NCI-H510A treated with DMSO at 0.1 percent for 48 hours (cell line): ENCODE measurements at places on chromosomes 16 and 17.
A peak's percentile ranks its signal among the peaks of the same experiment; 100 is the strongest.

DNA sequence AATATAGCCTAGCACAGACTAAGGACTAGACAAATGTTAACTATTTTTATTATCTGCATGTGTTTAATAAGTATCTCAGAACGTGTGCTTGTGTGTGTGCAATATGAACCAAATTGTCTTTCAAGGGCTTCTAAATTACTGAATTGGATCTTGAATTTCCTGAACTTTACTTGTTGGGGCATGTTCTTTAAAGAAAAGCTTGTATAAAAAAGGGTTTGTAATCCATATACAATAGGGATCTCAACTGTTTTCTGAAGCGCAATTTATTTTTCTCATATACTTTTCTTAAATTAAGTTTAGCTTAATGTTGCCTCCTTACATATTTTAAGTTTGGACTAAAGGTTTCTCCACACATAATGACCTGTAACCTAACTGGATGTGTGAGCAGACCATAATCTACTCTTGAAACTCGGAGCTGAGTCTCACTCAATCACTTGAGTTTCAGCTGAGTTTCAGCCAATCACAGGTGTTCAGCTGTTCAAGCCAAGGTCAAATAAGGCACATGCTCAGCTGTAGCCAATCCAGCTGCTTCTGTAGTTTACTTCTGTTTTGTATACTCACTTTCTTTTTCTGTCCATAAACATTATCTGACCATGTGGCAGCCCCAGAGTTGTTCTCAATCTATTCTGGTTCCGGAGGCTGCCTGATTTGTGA lies 72.3 kb downstream of the CDK5R1 start:
- no peak for DNase-seq

GRCh38 chr17:31702041-31702440 lies 157.0 kb downstream of the COPRS start:
- no peak for DNase-seq

DNA sequence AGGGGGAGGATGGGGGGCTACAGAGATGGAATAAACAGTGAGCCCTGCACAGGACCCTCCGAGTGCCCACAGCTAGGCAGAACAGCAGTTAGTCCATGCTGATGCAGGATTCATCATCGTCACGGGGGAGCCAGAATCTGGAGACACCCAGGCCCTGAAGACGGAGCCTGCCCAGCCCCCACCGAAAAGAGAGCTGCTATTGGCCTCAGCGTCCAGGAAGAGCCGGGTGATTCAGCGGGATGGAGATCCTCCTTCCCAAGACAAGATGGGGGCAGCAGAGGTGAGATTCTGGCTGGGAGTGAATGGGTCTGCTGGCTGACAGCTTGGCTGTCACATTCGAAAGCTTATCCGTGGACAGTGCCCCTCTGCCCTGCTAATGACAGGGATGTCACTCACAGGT lies 133.6 kb upstream of the CRHR1 start:
- DNase-seq: no peak

- no peak for DNase-seq
Measured at GRCh38 chr17:55432358-55433028, 10.9 kb upstream of the MMD start.

GRCh38 chr16:17944345-17944744 lies 392.2 kb downstream of the NPIPA8 start:
- DNase-seq: no peak

DNA sequence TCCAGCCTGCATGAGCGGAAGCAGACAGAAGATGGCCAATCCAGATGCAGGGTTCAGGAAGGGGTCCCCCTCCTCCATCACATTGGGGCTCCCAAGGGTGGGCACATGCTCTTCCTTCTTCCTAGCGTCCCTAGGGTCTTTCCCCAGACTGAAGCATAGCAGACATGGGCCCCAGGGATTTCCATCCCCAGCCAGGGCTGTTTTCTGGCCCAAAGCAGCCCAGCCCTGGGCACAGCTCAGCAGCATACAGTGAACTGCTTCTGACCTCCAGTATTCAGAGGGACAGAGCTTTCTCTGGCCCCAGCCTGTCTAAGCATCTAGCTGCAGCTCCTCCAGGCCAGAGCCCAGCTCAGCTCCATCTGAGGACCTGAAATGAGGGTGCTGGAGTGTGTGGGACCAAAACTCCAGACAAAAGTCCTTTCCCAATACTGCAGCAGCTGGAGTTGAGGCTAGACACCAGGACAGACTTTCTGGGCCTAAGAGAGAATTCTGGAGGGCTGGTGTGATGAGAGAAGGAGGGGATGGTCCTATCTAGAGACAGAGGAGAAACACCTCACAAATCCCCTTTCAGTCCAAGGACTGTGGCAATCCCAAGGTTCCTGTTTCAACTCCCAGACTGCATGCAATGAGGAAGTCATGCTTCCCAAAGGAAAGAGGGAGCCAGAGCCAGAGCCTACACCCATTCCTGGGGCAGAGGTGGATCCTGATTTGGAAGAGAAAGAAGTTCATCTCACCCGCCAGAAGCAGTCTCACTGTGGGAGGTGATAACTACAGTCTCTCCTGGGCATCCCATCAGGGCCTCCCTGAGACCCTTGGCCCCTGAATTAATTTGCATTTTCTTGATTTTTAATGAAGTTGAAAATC lies 4.5 kb upstream of the FOXN1 start:
- no peak for DNase-seq

GRCh38 chr16:1590366-1590765 lies 21.5 kb downstream of the IFT140 start:
- DNase-seq: no peak

DNA sequence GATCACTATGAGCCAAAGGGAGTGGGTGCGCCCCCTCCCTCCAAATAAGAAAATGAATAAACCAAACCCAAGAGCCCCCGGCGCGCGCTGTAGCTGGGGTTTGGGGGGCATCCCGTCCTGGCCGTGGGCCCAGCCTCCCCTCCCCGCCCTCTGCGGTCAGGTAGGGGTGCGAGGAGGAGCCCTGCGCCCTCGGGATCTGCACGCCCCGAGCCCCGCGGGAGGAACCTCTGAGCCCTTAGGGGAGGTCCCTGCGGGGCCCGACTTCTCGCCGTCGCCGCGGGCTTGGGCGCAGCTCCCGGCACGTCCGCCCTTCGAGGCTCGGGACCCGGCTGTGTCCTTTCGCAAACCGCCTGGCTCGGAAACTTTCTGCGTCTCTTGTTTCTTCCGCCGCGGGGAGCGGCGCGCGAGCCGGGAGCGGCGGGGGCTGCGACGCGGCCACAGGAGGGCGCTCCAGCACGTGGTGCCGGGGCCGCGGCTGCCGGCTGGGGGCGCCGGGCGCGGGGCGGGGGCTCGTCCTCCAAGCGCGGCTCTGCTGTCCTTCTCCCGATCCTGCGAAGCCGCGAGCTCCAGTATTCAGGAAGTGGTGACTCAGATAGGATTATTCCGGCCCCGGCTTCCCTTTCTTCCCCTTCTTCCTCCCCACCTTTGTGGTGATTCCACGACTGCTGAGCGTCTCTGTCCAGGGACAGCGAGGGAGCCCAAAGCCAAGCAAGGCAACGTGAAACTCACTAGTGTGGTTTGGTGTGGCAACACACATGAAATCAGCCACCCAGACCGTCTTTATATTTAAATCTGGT lies 1.6 kb downstream of the PITPNC1 start:
- peak; percentile 65 for DNase-seq

- no peak for DNase-seq
Measured at GRCh38 chr16:51144203-51144602, 6.9 kb downstream of the SALL1 start.

- no peak for DNase-seq
Measured at GRCh38 chr16:51224317-51224716, 73.2 kb upstream of the SALL1 start.

DNA sequence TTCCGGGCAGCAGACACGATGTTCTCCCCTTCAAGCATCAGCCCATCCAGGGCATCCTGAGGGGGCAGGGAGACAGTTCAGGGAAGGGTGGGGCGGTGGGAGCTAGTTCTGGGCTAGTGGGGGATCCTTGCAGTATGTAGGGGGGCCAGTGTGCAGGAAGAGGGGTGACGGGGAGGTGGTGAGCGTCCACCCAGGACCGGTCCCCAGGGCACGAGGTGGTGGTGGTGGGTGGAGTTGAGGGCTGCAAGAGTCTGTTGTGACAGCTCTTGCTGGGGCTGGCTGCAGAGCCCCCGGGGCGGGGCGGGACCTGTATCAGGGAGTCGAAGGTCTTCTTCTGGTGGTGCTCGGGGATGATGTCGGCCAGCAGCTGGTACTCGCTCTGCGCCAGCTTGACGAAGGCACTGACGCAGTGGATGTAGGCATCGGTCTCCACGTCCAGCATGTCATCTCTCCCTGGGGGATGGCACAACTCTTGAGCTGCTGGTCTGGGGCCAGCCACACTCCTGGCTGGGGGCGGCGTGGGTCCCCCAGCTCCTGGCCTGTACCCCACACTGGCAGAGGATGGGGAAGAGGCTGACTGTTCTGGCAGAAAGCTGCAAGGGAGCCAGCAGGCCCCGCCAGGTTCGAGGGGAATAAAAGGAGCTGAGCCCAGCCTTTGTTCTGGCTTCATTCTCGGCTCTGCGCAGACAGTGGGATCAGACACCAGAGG lies 10.0 kb downstream of the ZACN start:
- DNase-seq: no peak

GRCh38 chr16:7236824-7237410 lies 95.7 kb upstream of the RBFOX1 start:
- no peak for DNase-seq

- no peak for DNase-seq
Measured at GRCh38 chr16:79310710-79311109, 289.8 kb downstream of the MAF start.

- peak; percentile 26 for DNase-seq
Measured at GRCh38 chr17:32876417-32877163, at the start of gene MYO1D. Gene MYO1D, minus strand, starts transcription at chr17:32877124. Its CDS starts 252 bp downstream, at chr17:32876872.

DNA sequence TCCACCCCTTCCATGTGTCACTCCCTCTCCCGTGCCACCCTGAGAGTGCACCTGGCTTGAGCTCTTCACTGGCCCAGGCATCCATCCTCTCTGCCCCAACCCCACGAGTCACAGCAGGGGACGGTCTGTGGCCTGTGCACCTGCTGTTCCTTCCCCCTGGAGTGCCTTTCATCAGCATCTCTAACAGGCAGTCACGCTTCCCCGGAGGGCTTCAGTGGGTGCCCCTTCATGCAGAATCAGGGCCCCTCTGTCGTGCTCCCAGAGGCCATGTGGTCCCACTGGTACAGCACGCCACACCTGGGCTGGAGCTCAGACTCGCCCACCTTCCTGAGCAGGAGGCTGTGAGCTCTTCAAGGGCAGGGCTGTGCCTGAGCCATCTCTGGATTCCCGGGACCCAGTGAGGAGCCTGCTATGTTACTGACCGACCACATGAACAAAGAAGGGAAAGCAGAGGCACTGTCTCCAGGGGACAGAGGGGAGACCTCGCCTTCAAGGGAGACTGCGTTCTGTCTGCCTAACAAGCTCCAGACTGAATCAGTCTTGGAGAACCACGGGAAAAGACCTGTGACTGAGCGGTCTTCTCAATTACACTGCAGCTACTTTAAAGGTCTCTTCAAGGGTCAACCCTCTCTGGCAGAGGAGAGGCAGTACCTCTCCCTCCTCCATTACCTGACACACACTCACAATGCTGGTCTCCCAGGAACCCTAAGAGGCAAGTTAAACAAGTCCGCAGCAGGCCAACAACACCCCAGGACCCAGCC lies 78.8 kb upstream of the DOC2B start:
- no peak for DNase-seq

GRCh38 chr17:77127735-77128361 lies 12.9 kb upstream of the SEC14L1 start:
- no peak for DNase-seq

- peak; percentile 73 for DNase-seq
Measured at GRCh38 chr17:46045639-46046038, 46.6 kb downstream of the STH start.

DNA sequence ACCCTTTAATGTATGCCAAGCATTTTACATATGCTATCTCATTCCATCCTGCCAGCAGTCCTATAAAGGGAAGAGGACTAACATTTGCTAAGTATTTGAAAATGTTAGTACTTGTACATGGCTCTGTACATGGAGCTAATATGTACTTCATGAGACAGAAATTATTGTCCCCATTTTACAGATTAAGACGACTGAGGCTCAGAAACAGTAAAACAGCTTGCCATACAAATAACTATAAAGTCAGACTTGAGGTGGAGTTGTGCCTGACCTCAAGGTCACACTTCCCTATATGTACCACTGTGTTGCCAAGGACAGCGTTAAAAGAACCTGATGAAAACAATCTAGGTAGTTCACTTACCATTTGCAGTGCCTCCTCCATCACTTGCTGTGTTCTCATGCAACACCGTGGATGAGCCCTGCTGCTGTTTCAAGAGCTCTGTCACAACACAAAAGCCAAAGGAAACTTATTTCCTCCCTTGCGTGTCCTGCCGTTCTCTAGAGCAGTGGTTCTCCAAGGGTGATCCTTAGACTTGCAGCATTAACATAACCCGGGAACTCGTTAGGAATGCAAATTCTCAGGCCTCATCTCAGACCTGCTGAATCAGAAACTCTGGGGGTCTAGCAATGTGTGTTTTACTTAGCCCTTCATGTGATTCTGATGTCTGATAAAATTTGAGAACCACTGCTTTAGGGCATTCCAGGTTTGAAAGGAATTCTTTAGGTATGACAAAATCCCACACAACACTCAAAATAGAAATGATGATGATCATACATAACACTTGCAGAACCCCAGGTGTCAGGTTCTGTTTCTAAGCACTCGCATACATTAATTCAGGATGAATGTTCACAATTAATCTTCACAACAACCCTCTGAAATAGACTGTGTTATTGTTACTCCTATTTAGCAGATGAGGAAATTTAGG lies 51.2 kb upstream of the MTMR4 start:
- DNase-seq: no peak

- DNase-seq: no peak
Measured at GRCh38 chr17:66287911-66288310, 14.5 kb upstream of the PRKCA start.

DNA sequence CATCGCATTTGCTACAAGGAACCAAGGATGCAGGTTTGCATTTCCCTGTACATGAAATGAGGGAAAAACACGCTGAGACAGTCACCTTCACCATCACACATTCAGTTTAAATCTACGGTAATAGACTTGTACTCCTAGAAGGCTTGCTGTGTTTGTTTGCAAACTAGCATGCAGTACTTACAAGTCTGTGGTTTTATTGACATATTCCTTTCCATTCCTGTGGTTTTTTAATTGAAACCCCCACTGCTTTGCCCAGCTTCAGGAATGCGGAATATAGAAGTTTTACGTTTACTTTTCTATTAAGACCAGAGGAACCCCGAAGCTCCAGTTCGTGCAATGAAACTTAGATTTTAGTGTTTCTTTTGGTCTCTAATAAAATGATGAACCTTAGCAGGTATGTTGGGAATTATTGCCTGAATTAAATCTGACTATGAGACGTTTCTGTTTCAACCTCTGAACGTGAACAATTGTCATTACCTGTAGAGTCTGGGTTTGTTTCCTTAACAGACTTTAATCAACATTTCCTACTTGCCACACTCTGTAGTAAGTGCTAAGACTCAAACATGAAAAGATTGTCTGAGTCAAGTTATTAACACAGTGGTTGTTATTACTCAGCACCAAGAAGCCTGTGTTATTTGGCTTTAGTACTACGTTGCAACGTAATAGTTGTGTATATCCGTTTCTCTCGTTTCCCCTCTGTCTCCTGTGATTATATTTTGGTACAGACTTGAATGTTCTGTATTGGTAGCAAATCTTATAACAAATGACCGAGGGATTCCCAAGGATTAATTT lies 793.3 kb upstream of the GOT2 start:
- DNase-seq: no peak
